ENCODE measurements at places on chromosomes 12 and 14.
A peak's percentile ranks its signal among the peaks of the same experiment; 100 is the strongest.

DNA sequence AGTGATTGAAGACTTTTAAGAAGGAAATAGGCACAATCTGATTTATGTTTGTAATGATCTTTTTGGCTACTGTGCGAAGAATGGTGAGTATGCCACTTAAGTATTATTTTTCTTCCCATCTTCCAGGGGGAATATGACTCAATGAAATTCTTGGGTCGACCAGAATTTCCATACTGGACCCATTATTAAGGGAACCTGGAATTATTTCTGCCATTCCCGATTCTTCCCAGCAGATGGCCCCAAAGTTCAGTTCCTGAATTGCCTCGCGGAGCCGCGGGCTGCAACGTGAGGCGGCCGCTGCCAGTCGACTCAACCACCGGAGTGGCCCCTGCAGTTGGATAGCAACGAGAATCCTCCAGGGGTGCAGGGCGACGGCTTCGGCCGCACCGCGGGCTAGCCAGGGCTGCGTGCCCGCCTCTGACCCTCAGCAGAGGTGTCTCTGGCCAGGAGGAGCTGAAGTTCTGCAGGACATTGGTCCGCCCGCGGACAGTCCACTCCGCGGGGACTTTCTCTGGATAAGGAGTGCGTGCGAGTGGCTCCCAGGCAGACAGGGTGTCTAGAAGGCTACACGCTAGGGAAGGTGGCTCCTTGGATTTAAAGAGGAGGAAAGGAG is 628 bp upstream of the TSHR start:
- peak; percentile 83 for DNase-seq

GRCh38 chr12:80681786-80682185 is 25.6 kb upstream of the MYF6 start:
- no peak for DNase-seq

GRCh38 chr12:129195081-129195480 is 341.8 kb downstream of the GLT1D1 start:
- DNase-seq, result no peak

- no peak for DNase-seq
Observed at GRCh38 chr12:53515291-53515680, 8.0 kb upstream of the NPFF start.

GRCh38 chr12:6936636-6937480 is 6.8 kb upstream of the RNU7-1 start:
- DNase-seq, result peak; percentile 31

DNA sequence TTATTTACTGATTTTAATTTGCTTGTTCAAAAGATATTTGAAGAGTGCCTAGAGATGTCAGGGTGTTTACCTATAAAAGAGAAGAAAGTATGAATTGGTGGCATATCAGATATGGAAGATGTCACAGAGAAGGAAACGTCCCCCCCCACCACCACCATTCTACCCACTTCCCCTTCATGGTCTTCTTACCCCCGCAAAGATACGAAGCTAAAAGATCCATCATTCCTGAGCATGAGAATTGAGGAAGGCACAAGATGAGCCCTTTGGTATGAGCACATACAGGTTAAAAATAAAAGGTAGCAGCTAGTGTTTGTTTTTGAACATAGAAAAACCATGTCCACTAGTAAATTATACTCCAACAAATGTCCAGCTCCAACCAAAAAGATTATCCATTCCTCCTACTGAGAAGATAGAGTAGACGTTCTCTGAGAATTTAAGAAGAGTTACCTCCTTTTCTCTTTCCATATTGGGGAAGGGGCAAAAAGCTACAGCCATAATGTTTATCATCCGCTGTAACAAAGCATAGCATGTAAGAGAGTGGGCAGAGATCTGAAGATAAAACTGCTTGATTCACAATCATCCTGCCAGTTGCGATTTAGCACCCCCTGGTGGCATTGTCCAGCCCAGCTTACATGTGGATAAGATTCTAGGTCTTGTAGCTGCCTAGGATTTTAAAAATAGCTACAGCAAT is 29.1 kb downstream of the NFYB start:
- peak; percentile 84 for DNase-seq

DNA sequence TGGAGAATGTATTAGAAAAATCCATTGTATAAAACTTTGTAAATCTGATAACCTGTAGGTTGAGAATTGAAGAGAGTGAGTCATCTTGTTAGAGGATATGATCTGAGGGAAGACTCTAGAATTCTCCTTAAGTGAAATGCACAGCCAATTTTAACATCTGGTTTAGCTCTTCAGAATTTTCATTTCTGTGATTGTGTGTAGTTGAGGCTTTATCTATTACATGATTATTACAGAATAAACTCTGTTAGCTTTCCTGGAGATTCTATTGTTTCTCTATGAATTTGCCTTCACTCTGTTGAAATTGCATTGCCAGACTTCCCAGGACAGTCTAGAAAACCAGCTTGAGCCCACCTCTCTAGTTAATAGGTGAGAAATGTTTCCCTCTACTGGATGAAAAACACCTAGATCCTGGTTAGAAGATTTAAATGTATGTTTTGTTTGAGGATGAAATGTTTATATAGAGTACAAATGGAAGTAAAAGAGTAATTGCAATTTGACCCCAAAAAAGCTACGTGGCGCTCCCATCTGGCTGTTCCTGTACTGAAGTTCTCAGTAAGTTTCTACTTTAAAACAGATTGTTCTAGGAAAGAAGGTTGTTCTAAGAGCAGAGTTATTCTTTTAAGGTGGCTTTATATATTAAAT is 2.9 kb downstream of the NUDT4 start:
- DNase-seq, result peak; percentile 19

DNA sequence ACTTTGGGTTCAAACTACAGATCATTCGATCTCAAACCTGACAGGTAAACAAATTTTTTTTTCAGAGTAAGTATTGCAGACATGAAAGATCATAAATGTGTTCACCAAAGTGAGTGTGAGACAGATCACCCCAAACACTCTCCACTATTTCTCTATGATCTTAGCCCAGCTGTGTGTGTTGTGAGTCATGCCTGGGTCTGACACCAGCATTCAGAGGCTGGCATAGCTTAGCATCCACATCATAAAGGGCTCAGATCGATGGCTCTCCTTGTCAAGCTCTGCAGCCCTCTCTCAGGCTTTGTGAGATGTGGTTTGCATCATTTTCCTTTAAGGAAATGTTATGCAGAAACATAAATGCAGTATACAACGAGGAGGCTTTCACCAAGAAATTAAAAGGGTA is 164.9 kb downstream of the ETV6 start:
- no peak for DNase-seq

- no peak for DNase-seq
Observed at GRCh38 chr12:80704420-80704819, 3.0 kb upstream of the MYF6 start.

Data from CD4-positive, alpha-beta T cell treated with Interferon alpha-2 for 1 hour (primary cell).